ENCODE measurements at places on chromosomes 5 and 9.

DNA sequence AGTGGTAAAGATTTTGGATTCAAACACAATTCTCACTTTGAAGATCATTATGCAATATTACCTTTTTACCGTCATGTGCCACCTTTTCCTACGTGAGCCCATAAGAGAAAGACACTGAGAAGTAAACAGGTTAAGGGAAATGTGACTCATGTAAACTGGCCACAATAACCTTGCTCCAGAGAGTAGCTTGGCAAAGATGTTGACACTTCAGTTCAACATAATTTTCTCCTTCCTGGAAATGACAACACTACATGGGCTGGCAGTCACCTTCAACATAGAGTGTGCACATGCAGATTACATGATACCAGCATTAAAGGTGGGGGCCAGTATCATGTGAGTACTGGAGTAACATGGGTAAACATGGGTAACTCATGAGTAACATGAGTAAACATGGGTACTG, 141.9 kb downstream of the CDK5RAP2 start:
- DNase-seq: no peak

DNA sequence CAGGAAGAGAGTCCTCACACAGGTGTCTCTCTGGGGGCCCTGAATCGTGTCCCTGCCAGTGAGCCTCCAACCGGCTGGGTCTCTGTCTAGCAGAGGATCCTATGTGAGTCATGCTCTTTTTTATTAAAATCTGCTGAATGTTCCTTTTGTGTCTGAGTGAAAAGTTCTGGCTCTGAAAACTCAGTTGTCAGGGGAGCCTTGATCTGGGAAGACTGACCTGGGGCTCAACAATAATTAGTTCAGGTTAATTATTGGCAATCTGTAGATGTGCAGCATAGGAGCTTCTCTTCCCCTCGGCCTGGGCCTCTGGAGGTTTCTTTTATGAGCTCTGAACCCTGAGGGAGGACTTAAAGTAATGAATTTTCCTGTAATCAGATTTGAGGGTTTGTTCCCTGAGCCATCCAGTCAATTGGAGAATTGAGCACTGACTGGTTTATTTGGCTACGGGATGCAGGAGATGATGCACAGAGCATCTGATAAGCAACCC, 45.2 kb downstream of the ALG2 start:
- no peak for DNase-seq

DNA sequence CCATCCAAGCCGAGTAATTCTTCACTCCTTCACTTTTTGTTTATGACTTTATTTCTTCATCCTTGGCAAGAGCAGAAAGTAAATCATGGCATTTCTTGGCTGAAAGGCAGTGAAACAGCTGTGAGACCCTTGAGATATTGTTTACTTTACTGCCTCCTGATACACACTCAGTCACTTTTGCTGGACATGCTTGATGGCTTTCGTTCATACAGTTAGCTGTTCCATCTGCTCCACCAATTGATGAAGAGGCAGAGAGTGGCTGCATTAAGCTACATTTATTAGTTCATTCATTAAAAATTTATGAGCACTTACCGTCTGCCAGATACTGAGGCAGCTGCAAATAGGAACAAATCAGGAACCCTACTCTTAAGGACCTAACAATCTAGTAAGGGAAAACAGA, 184.4 kb upstream of the OR13F1 start:
- peak; percentile 72 for DNase-seq

DNA sequence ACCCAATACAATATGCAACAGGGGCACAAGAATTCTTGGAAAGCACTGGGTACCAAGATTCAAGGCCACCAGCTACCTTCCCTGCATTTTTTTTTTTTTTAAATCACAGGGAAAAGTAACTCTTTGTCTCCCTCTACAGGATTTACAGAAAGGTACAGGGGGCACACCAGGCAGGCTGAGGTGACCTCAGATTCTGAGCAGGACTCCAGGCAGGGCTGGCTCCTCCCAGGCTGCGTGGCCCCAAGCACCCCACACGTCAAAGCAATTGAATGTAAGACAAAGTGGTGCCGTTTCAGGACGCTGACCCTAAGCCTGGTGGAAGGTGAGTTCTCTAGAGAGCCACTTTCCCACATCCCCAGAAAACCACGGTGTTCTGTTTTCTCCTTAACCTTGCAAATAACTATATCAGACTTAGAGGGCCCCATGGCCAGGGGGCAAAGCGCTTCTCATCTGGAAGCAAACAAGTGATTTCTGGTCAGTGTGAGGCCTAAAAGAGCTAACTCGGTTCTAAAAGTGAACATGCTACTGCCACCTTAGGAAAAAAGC, 222.6 kb downstream of the ROR2 start:
- peak; percentile 9 for DNase-seq

DNA sequence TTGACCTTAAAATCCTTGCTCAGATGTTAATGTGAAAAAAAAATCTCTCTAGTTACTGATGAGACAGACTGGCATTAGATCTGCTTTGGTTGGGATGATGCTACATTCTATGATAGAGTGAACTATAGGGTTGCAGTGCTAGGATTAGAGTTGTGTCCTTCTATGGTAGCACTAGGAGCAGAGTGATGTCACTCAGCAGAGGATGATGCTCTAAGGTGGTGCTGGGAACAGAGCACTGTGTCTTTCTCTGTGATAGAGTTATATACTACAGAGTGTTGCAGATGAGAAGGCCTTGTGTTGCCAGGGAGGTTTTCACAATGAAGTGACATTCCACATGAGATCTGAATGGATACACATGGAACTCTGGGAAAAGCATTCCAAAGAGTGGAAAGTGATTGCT, 462.3 kb downstream of the CDH12 start:
- no peak for DNase-seq

DNA sequence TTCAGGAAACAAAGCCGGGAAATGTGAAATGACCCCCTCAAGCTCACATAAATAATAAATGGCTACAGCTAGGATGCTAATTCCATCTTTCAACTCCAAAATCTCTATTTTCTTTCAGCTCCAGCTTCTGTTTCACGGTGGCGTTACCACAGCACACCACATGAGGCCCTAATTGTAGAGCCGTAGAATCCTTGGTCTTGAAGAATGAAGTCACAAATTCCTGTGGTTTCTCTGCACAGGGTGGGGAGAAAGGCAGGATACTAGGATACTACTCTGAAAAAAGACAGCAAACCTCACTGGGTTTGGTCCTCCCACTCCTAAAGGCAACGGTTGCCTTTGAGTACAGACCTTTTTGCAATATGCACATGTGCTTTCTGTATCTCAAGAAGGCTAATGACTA, 13.9 kb upstream of the RARS1 start:
- no peak for DNase-seq

DNA sequence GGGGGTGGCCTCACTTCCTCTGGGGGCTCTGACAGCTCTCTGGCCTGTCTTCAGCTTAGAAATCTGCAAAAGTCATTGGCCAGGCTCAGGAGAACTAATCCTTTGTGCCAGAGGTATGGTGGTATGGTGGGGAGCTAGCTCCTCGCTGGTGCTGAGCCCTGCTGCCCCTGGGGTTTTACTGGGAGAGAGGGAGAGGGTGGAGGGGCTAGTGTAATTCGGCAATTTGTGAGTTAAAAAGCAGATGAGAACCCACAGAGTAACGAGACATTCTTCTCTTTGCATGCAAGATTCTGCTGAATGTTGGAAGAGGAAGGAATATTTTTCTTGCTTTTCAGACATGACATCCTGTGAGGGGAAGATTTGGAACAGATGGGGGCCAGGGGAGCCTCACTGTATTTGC, 65.5 kb upstream of the SPRY4 start:
- DNase-seq: no peak

DNA sequence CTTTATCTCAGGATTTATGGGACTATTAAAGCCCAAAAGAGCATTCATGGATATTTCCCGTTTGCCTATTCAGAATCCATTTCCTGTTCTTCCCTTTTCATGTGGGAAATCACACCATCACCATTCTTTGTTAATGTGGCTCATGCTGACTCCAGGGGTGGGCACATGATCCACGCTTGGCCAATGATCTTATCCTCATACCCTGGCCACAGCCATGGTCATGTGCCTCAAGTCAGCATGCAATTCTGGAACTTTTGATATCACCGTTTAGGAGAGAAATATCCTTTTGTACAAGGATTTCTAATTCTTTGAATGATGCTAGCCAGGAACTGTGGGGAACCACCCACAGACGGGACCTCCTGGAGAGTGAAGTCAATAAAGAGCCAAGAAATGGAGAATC, 272.2 kb downstream of the PRELID2 start:
- DNase-seq: no peak

GRCh38 chr5:34034534-34035327, 8.3 kb downstream of the C1QTNF3 start:
- DNase-seq: no peak

GRCh38 chr9:104868303-104868686, 59.7 kb downstream of the ABCA1 start:
- DNase-seq: no peak

- no peak for DNase-seq
Observed at GRCh38 chr5:113371721-113372196, 63.0 kb downstream of the TSSK1B start.

GRCh38 chr9:15086778-15087324, 176.6 kb upstream of the FREM1 start:
- DNase-seq: no peak

DNA sequence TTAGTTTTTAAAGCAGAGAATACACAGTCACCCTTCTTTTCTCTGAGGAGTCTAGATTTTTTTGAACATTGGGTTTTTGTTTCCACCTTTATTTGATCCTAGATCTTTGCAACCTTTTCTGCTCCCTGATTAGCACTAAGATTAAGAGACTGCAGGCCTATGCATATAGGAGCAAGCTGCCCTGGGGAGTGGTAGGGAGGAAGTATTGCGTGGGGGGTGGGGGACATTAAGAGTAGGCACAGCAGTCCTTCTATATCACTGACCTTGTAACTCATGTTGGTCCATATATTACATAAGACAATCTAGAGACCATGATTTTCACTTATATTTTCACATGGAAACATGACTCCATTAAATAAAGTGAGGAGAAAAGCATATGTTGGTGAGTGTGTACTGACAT, 149.1 kb downstream of the ADGRV1 start:
- no peak for DNase-seq

- DNase-seq: no peak
Observed at GRCh38 chr5:41735213-41735612, 135.0 kb downstream of the OXCT1 start.

DNA sequence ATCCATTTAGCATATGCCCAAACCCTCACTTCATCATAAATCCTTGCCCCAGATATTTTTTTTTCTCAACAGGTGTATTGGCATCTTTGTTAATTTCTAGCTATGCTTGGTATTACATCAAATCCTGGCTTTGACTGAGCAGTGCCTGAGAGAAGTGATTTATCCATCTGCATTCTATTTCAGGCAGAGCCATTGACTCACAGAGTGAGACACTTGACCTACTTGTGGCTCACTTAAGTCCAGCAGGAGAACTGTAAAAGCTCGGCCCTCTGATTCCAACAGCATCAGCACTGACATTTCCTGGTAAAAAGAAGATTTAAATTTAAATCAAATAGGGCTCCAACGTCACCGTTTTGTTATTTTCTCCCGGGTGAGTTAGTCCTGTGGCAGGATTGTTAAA, 93.4 kb downstream of the PLK2 start:
- no peak for DNase-seq

DNA sequence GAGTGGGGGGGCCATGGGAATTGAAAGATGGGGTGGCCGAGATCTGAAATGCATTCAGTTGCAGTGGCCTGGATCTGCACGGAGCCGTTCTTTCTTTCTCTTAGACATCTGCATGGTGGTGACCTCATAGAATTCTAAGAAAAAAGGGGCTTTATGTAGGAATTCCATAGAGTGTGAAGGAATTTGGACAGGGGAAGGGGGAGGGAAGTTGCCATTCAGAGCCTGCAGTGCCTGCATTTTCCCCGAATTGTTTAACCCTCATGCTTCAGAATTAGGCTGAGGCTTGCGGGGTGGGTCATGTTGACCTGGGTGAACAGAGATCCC, 4.9 kb downstream of the NEK6 start:
- no peak for DNase-seq

- no peak for DNase-seq
Observed at GRCh38 chr9:114721491-114722079, 39.6 kb upstream of the TEX48 start.

GRCh38 chr9:110317911-110318310, 19.8 kb downstream of the TXNDC8 start:
- no peak for DNase-seq

- DNase-seq: no peak
Observed at GRCh38 chr5:151800532-151800931, 28.8 kb downstream of the G3BP1 start.

GRCh38 chr5:73095564-73096238, 24.7 kb upstream of the TMEM171 start:
- DNase-seq: no peak

GRCh38 chr9:91131433-91131839, 230.3 kb downstream of the AUH start:
- no peak for DNase-seq

DNA sequence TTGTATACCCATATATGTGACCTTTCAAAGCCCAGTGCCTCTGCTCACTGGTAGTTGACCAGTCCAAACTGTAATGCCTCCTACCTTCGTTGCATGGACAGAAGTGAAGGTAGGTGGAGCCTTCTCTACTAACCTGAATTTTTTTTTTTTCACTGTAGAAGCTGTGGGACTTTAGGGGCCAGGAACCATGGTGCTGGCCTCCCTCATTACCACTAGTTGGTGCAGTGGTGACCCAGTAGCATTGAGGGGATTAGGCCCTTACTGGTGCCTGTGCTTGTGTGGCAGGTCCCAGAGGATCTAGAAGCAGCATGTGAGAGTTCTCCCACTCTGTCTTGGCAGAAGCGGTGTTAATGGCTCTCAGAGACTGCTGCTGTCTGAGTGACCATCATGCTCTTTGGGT, 2.3 kb downstream of the RALGPS1 start:
- DNase-seq: no peak

- DNase-seq: no peak
Observed at GRCh38 chr5:150448334-150448733, 1.2 kb downstream of the RPS14 start.

- DNase-seq: no peak
Observed at GRCh38 chr5:142875936-142876335, 105.8 kb downstream of the ARHGAP26 start.

DNA sequence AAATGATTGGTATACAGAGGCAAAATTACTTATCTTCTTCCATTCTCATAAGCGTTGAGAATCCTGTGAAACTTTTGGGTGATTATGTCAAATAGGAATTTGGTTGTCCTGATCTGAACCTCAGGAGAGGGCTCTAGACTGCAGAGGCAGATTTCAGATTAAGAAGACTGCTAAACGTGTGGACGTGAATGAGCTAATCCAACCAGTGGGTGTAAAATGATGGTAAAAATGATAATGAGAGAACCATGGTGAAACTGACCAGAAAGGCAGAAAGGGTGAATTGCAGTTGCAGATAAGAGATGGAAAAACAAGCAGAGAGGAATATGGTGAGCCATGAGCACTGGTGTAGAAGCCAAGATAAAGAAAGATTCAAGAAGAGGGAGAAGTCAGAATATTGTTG, 1200.2 kb upstream of the CDH6 start:
- DNase-seq: no peak

- DNase-seq: peak; percentile 64
Observed at GRCh38 chr5:145825751-145826180, 9.4 kb downstream of the PRELID2 start.

GRCh38 chr5:51181208-51181894, 201.9 kb upstream of the ISL1 start:
- DNase-seq: no peak

Data from NCI-H446 (cell line).